ENCODE measurements at places on chromosomes 6 and 20.

DNA sequence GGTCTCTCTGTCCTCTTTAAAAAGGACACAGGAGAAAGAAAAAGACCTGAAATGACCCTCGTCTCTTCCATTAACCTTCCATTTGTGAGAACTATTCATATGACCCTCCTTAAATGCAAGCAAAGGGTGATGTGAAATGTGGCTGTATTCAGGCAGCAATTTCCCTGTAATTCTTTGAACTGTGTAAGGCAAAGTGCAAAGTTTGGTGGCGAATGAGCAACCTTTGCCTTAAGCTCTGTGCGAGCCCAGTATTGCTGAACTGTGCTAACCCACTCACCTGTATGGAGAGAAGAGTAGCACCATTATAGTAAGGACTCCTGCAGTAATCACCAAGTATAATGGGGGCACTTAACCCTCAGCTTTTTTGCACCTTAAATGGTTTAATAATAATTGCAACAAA is 223.4 kb downstream of the PLCB1 start:
- no peak for DNase-seq

DNA sequence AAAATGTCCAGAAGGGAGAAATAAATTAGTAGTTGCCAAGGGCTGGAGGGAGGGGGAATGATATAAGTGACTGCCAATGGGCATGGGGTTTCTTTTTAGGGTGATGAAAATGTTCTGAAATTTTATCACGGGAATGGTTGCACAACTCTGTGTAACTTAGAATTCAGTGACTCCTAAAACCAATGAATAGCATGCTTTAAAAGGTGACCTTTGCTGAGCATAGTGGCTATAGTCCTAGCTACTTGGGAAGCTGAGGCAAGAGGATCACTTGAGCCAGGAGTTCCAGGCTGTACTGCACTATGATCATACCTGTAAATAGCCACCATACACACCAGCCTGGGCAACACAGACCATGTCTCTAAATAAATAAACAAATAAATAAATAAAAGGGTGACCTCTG is 109.0 kb downstream of the ATG5 start:
- no peak for DNase-seq

GRCh38 chr20:49505518-49505917 is 23.1 kb upstream of the KCNB1 start:
- DNase-seq = no peak

DNA sequence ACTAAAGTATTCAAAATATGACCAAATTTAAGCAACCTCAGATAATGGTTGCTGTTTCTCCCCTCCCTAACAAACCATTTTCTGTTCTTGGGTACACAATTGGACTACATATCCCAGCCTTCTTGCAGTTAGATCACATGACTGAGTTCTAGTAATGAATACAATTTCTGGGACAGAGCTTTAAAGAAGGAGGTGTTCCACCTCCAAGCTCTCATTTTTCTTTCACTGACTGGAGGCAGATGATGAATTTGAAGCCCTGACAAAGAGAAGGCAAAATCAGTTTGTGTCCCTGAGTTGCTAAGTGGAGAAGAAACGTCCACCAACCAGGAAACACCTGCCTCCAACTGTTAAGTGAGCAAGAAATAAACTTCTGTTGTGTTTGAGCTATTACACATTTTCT is 117.2 kb downstream of the LCA5 start:
- no peak for DNase-seq

DNA sequence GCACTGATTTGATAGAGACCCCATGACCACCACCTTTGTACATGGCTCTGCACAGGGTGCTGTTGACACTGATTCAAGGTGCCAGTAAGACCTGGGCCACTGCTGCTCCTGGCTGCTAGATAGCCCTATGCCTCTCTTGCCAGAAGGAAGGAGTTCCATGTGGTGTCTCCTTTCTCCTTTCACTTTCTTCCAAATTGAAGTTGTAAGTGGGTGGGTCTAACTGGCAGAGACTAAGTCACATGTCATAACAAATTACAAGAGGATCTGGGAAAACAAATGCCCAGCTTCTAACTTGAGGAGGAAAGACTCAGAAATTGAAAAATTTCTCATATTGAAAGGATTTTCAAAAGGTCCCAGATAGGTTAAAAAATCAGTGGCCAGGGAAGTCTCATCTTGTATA is 116.8 kb downstream of the TFAP2B start:
- no peak for DNase-seq

DNA sequence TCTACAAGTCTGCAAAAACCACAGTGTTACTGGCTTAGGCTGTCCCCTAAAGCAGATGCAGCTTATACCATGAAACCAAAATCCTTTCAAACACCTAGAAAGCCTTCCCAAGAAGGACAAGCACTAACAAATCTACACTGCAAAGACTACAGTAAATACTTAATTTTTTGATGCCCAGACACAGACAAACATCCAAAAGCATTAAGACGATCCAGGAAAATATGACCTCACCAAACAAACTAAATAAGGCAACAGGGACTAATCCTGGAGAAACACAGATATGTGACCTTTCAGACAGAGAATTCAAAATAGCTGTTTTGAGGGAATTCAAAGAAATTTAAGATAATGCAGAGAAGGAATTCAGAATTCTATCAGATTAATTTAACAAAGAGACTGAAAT is 423.5 kb downstream of the COL12A1 start:
- no peak for DNase-seq
